ENCODE measurements at places on chromosomes 4 and X. TPM values are rescaled to one million over a fixed set of nuclear protein-coding genes. Genes with fewer than 3 reads are reported as not detected.

The GASK1B gene
- total RNA-seq, result not detected

The ATP6AP2 gene
- total RNA-seq, result 86.1 TPM

The RGN gene
- total RNA-seq, result not detected

The IGFBP7 gene
- total RNA-seq, result not detected

The PDE6B gene
- total RNA-seq, result not detected

The LRP2BP gene
- total RNA-seq, result 0.26 TPM

The POU3F4 gene
- not detected for total RNA-seq

The UBL4A gene
- total RNA-seq, result 30.4 TPM
